Activated naive CD4-positive, alpha-beta T cell (primary cell): ENCODE measurements at places on chromosomes 1 and 21.

DNA sequence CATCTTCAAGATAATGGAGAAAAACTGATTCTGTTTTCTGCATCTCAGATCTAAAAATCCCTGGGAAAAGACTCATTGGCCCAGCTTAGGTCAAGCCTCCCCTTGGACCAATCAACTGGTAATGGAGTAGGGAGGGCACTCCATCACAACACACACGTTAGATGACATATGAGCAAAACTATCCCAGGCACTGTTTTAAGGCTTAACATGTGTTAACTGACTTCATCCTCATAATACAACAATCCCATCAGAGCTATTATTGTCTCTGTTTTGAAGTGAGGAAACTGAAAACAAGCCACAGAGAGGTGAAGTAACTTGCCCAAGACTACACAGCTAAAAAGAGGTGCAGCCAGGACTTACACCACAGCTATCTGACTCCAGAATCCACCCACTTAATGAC is 14.7 kb upstream of the CITED4 start:
- no peak for DNase-seq

DNA sequence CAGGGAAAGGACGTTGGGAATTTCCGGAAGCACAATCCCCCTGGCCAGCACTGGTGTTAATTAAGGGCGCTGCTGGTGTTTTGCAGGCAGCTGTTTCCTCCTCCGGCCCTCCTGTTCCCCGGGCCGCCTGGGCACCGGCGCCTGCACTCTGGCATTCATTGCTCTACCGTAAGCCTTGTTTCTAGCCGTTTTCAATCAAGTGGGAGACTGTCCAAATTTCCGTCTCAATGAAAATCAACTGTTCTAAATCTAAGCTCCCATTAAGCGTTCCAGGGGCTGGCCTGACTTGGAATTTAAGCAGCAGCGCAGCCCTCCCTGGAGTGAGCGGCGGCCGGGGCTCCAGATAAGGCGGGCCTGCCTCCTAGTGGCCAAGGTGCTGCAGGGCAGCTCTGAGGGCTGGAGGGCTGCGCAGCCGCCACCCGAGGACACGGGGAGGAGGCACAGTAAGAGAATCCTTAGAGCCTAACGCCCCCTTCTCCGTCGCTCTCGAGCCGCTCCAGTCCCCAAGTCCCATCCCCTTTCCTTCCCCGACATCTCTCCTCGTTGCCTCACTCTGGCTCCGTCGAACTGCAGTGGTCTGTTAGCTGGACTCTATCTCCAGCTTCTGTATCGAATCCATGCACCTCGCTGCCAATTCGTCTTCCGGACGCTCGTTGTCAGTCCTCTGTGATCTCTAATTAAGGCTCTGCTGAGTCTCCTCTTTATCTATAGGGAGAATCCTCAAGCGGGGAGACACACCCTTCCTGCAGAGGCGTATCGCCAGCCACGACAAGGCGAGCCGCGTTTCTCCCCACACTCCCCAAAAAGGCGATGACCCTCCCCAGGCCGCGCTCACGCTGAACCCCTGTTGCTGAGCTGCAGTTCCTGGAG is 57.8 kb upstream of the LRRC8D start:
- DNase-seq, result peak; percentile 72

DNA sequence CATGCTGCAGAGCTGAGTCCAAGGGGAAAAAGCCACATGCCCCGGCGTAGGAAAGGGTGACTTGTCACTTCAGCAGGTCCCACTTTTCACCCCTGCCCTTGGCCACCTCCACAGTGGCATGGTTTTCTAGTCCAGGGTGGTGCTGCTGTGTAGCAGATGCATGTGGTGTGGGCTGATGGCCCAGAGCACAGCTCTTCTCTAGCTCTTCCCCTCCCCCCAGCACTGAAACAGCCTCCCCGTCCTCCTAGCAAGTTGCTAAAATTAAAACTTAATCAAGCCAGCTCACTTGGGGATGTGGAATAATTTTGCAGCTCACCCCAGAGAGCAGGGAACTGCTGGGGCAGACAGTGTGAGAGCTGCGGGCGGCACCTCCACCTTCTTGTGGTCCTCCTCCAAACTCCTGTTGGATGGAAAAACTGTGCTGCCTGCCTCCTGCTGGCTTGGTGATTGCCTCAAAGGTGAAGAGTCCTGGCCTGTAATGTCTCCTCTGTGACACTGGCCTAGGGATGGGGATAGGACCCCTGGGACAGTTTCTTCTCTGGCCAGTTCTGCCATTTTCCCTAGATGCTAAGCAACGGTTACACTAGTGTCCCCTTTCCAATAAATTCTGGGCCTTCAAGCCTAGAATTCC is 91.6 kb downstream of the RNF220 start:
- DNase-seq, result no peak

DNA sequence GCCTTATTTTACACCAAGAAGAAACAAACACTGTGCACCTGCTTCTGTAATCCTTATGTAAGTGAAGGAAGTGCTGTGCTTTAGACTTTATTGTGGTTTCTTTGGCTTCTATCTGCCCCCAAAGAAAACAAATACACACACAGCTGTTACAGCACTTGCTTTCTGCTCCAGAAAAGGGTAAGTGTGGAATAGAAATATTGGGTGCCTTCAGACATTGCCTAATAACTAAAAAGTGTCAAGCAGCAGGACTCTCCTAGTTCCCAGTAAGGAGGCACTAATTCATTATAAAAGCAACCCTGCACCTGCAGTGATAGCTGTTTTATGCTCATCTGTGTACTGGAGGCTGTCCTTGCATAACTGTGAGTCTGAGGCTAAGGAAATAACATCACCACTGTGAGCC is 23.4 kb upstream of the PRRX1 start:
- no peak for DNase-seq

- DNase-seq, result no peak
Measured at GRCh38 chr21:41570791-41571355, 62.9 kb upstream of the TMPRSS2 start.

- no peak for DNase-seq
Measured at GRCh38 chr1:198032668-198033067, 115.5 kb downstream of the LHX9 start.

DNA sequence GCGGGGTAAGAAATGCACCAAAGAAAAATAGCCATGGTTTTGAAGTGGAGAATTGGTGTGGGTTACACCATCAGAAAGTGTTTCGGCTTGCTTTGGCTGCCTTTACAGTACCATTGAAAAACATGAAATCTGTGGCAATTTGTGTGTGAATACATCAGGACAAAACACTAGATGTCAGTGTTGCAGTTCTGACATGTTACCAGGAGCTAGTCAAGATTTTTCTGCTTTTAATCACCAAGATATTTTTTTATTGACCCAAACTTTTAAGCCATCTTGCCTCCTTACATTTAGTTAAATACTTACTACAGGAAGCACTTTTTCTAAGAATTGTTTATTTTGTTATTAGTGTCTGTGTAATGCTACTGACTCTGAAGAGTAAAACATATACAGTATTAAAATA is 14.3 kb downstream of the RRP15 start:
- DNase-seq, result no peak

DNA sequence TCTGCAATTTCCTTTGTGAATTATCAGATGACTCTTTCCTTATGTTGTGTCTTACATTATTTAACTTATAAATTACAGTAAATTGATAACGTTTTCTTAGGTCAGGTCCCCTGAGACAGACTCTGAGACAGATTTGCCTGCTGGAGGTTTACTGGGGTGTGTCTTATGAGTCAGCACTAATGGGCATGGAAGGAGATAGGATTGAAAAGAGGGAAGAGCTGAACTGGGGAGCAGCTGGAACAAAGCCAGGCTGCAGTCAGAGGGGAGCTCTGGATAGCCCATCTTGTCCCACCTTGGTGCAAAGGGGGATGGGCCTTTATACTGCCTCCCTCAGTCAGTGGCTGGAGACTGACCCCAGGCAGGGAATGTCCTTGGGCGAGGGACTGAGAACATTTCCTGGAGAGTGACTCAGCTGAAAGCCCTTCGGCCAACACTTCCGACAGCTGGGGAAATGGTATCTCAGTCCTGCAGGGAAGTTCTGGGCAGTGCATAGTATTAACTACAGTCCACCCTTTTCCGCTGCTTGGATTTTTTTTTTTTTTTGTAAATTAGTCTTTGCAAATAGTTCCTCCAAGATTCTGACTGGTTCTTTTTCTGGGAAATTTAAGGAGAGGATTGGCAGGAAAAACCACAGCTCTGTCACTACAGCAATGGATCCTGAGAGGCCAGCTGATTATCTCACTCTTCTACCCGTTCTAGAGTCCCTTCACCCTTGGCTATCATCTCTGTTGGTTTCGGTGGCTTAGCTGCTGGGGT is 39.1 kb upstream of the CDC42BPA start:
- no peak for DNase-seq

- no peak for DNase-seq
Measured at GRCh38 chr1:227745568-227746265, 10.5 kb downstream of the SNAP47 start.

DNA sequence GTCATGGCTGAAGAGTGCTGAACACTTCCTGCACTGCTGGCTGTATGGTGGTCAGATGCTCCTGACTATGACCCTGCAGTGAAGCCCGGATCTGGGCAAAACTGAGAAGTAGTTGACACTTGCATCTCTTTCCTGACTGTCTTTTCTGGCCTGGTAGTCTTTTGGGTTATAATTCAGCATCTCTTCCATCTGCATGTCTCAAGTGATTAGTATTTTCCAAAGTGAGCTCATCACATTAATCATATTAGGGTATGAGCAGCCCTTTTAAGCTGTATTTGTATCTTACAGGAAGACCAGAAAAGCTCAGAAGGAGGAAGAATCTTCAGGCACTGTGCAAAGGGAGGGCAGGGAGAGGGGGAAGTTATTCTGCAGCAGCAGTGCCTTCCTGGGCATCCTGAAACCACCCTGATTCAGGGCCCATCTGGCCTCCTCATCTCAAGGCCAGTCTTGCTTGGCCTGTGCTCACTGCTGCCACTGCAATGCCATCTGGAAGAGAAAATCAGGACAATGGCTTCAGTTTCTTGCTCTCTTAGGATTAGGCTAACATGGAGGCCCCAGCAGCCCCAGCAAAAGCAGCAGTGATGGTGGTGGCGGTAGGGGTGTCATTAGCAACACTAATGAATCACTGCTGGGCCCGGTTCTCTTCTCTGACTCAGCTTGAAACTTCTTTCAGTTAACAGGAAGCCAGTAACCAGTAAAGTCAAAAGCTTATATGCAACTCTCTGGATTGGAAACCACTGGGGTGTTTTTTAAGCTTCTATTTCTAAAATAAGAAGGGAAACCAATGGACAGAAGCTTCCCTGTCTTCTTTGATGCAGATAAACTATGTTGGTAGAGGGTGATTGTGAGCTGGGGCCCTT is 63.3 kb upstream of the WDR26 start:
- peak; percentile 15 for DNase-seq

DNA sequence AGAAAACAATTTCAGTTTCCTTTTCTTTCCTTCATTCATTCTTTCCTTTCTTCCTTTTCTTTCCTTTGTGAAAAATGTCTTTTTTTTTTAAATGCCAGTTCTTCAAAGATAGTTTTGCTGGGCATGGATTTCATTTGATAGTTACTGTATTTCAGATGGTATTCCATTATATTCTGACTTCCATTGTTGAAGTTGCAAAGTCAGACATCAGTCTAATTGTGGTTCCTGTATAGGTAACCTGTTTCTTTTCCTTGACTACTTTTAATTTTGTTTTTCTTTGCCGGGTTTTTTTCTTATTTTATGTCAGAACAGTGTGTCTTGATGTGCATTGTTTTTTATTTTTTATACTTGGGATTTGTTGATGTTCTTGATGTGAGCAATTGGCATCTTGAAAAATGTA is 40.4 kb upstream of the MPC2 start:
- no peak for DNase-seq

- no peak for DNase-seq
Measured at GRCh38 chr1:24003331-24003972, 23.3 kb upstream of the SRSF10 start.

DNA sequence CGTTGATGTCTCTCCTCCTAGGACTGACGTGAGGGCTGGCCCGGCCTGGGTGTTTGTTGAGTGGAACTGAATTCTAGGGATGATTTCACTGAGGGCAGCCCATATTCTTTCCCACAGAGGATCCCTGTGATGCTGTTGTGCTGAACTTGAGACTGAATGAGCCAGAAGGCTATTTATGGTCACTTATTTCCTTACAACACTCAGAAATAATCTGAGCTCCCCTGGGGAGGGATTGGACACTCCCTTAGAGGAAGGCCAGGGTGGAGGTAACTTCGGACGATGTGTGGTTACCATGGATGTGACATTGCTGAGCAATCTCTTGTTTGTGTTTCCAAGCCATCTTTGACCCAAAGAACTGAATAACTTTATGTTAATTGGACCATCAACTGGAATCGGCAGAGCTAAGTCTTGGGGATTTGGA is 5.1 kb upstream of the TMCO4 start:
- no peak for DNase-seq

- no peak for DNase-seq
Measured at GRCh38 chr1:216178281-216178680, 245.0 kb downstream of the USH2A start.

DNA sequence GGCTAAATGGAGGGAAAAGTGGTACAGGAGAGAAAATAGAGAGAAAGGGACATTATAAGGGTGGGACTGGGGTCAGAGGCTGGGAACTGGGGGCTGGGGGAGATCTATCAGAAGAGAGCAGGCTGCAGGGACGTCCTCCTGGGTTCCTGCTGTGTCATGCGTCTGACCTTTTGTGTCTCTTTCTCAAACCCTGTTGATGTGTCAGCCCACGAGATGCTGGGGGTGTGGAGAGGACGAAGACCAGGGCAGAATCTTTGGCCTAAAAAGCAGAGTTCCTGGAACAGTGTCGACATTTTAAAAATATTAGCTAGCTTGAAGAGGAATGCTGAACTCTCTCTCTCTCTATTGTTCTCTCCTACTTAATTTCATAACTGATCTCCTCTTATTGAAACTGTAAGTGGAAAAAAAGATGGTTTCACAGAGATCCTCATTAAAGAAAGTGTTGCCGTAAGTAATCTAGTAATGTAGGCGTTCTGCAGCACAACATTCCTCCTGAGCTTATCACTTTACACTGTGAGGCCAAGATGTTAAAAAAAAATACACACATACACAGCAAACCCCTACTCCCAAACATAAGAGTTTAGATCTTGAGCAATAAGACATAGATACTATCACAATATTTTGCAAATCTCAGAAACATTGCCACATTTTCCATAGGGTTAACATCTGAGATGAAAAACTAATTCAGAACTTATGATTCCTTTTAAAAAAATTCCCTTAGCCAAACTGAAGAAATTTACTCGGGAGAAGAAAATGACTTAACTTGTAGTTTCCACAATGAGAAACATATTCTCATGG is 52.6 kb downstream of the RUNX1 start:
- DNase-seq, result no peak

DNA sequence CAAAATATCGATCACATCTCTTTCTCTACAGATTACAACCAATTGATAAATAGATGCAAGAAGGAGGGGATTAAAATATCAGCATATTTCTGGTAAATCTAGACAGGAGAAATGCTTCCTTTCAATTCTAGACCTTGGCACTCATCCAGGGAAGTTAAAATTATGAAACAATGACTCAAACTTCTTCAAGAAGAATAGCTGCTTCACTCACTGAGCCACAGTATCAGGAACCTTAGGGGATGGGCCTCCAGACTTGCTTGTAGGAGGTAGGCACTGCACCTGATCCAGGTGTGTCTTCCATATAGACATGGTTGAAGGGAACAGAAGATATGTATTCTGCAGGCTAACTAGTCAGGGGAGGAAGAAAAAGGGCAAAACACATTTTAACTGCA is 9.8 kb downstream of the SLAMF7 start:
- no peak for DNase-seq
